ENCODE measurements at places on chromosomes 5 and 9.

GRCh38 chr5:143083006-143083405, 312.8 kb downstream of the ARHGAP26 start:
- no peak for DNase-seq

DNA sequence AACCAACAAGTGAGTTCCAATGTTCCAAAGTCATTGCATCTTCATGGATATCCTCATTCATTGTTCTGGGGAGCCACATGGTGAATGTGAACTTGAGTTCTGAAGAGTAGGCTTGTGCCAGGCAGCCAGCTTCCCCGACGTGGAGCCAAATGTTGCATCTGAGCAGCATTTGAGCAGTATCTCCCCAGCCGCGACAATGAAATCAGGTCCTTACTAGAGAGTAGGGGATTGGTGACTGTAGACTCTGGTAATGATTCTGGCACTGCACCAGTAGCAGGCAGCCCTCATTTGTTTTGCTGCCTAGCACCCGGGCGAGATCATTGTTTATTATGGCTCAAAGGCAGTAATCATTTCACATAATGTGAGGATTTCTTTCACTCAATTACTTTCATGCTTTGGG, 451.4 kb upstream of the C9orf72 start:
- DNase-seq, result no peak

- DNase-seq, result peak; percentile 38
Measured at GRCh38 chr5:103258957-103259704, 568 bp downstream of the MACIR start.

GRCh38 chr9:25205285-25205684, 473.0 kb downstream of the TUSC1 start:
- no peak for DNase-seq

DNA sequence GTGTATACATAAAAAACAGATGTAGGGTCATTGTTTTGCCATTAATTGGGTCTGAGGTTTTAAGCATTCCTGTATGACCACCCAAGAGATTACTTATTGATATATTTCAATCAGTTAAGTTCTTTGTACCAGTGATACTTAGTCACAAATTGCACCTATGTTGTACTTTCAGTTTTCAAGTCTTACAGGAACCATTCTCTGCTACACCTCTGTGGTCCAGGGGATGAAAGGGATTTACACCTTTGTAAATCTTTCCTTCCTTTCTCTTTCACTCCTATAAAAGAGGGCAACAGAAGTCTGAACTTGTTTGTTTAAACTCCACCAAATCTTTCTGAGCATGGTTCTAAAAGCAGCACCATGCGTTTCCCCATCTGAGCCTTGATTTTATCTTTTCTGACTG, 86.1 kb downstream of the DEPDC1B start:
- no peak for DNase-seq

- DNase-seq, result no peak
Measured at GRCh38 chr5:120139039-120139438, 325.1 kb upstream of the PRR16 start.

GRCh38 chr5:175652741-175653663, 4.9 kb upstream of the HRH2 start:
- no peak for DNase-seq
